ENCODE measurements at places on chromosomes 13 and 19. TPM values are rescaled to one million over a fixed set of nuclear protein-coding genes. Genes with fewer than 3 reads are reported as not detected.

DNA sequence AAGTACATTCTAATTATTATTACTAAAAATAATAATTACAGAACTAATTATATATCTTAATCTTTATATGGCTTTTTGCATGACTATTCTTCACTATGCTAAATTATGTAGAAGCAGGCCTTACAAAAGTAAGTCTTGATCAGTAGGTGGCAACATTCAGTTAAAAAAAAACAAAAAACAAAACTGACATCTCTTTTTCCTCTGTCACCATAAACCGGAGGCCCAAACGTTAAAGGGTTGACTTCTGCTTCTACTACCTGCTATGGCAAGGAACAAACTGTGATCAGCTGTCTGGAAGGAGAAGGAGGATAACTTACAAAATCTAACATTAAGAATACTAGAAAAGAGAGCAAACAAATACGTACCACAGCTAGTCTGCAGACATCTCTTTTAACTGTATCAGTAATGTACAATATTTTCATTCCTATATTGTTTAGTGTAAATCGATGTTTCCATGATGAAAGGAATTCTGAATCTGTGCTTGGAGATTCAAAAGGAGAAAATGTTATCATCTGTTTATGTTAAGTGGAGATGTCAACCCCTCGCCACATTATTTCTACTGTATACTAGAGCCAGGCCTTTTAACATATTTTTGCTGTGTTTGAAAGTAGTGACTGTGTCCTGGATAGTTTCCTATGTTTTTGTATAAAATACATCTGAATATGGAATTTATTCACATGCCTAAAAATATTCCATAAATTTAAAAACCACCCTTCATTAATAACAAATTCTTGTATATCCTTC is 1525.4 kb downstream of the SLITRK1 start:
- no peak overlapping the region for H3K27ac ChIP-seq
- no peak for DNase-seq
- no peak overlapping the region for H3K4me3 ChIP-seq
- H3K4me1 ChIP-seq: no peaks in the 10 kb centered on the region

SIGLEC12 gene
- total RNA-seq: 1.9 TPM

GRCh38 chr13:113665597-113666328 is 1.3 kb upstream of the GRK1 start:
- H3K27me3 ChIP-seq: no peaks in the 10 kb centered on the region
- H3K27ac ChIP-seq: no peak overlapping the region
- no peaks in the 10 kb centered on the region for H3K4me1 ChIP-seq
- H3K36me3 ChIP-seq: no peaks in the 10 kb centered on the region

DNA sequence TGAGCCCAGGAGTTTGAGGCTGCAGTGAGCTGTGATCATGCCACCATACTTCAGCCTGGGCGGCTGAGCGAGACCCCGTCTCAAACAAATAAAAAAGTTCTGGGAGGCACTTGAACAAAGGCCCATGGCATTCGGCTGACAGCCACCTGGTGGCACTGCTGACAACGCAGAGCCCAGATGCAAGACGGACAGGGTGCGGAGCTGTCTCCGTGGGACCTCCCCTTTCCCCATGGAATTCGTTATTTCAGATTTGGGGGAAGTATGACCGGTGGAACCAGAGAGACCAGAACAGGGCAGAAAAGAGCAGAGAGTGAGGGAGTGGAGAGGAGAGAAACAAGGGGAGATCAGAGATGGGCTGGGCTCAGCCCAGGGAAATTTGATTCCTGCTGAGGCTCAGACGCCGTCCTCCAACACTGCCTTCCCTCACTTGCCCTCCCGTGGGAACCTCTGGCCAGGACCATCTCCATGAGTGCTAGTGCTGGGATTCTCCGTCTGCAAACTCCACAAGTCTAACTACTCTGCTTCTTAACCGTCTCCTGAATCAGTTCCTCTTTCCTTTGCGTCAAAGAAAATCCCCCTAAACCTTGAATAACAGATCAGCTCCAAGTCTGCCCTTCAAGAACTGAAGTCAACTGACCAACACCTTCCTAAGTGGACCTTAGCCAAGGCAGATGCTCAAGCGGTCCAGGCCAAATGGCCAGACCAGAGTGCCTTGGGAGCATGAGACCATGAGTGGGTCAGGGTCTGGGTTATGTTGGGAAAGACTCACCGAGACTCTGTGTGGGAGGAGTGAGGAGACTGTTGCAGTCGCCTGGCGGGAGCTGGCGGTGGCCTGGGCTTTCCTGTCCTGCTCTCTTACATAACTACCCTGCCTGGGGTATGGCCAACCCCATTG is 11.9 kb upstream of the ATF5 start:
- H3K4me1 ChIP-seq: peaks cover 56% of the 10 kb centered on the region
- no peak overlapping the region for H3K27ac ChIP-seq
- no peak overlapping the region for H3K4me3 ChIP-seq
- no peaks in the 10 kb centered on the region for H3K27me3 ChIP-seq

KLHL1 gene
- not detected for total RNA-seq

CERS1 gene
- total RNA-seq: 0.16 TPM

SYNE4 gene
- 1.7 TPM for total RNA-seq

DNA sequence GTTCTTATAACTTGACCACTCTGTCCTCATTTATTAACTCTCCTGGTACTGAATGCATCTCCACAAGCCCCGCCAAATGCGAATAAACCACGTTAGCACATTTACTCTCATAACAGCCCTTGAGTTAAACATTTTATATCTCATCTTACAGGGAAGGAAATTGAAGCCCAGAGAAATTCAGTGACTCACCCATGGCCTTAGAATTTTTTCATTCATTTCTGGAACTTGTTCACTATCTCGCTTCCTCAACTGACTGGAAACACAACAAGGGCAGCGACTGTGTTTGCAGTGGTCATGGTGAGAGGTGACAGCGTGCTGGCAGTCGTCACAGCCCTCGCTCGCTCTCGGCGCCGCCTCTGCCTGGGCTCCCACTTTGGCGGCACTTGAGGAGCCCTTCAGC is 39.5 kb downstream of the SERP2 start:
- no peaks in the 10 kb centered on the region for H3K36me3 ChIP-seq
- peaks cover 6% of the 10 kb centered on the region for H3K4me1 ChIP-seq

DNA sequence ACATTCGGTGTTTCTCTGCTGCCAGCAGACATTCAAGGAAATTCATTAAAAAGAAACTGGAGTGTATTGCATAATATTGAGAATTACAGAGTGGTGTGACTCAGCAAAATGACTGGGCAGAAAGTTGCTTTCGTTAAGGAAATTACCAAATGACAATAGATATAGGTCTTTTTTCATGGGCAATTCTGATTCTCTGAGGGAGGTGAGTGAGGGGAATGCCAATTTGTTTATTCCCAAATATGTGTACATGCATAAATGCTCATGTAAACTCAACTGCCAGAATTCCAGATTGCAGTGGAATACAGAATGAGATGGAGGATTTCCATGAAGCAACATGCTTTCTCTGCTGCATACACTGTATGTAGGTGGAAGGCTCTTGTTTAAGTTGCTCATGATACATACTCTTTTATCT is 1730.1 kb downstream of the SLITRK5 start:
- no peak overlapping the region for H3K27ac ChIP-seq
- H3K4me3 ChIP-seq: no peak overlapping the region
- H3K4me1 ChIP-seq: no peaks in the 10 kb centered on the region
- DNase-seq: no peak

GRCh38 chr19:40163541-40164129 is 27.6 kb upstream of the MAP3K10 start:
- no peak overlapping the region for H3K27ac ChIP-seq
- H3K4me3 ChIP-seq: no peak overlapping the region
- no peak for DNase-seq
- no peaks in the 10 kb centered on the region for H3K27me3 ChIP-seq

Measured in activated CD4-positive, alpha-beta T cell treated with anti-CD3 and anti-CD28 coated beads for 36 hours (primary cell).